ENCODE measurements at places on chromosomes 5 and 9. TPM values are rescaled to one million over a fixed set of nuclear protein-coding genes. Genes with fewer than 3 reads are reported as not detected.

DNA sequence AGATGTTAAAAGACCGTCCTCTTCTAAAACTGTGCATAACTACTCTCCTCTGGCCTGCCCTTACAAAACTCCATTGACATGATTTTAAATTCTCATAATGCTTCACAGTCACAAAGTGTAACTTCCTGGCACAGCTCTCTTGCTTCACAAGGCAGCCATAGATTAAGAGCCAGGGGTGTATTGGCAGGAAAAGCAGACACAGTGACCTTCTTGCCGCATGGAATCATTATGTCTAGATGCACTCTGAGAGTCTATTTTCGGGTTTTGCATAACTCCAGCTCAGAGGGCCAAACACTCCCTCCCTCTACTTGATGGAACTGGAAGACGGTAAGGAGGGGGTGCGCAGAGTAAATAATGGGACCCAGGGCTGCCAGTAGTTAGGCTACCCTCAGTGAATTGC lies 110.1 kb downstream of the MARCHF3 start:
- DNase-seq, result no peak

- no peak for DNase-seq
These were observed 28.4 kb downstream of the RUSC2 start for GRCh38 chr9:35518225-35518821.

DNA sequence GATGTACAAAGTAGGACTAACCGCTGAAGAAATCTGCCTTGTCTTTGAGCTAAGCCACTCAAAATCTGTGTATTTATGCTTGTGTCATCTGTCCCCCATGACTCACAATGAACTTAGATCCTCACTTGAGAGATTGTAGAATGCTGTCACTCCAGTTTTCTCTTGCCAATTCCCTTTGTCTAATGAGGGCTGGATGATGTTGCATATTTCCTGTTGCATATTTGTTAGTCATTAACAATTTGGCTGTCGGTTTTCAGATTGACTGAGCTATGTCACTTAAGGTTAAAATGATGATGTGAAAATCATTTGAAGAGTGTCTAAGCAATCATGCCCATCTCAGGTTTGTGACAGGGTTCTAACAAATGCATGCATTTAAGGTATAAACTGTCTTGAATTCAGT lies 481.7 kb downstream of the CDH10 start:
- DNase-seq, result no peak

DNA sequence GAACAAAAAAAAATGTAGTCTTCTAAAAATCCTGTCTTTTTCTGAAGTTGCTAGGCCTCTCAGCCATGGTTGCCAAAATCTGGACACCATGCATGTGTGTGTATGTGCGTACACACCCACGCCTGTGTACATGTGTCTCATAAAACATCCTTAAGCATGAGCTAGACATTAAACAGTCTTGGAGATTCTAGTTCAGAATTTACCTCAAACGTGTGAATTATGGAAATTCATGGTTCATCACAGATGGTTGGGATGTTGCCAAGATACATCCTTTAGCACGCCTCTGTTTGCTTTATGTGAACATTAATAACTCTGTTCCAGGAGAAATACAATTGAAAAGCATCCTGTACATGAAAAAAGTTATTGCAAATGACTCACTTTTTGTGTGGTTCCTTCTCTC lies 53.0 kb downstream of the F2RL2 start:
- DNase-seq, result no peak

The PIP5K1B gene
- total RNA-seq, result 0.27 TPM
